Stimulated activated CD8-positive, alpha-beta memory T cell treated with anti-CD3 and anti-CD28 coated beads, Interleukin-4, amount 100 ng/mL, for 24 hours (primary cell): ENCODE measurements at places on chromosomes 6 and 20.

DNA sequence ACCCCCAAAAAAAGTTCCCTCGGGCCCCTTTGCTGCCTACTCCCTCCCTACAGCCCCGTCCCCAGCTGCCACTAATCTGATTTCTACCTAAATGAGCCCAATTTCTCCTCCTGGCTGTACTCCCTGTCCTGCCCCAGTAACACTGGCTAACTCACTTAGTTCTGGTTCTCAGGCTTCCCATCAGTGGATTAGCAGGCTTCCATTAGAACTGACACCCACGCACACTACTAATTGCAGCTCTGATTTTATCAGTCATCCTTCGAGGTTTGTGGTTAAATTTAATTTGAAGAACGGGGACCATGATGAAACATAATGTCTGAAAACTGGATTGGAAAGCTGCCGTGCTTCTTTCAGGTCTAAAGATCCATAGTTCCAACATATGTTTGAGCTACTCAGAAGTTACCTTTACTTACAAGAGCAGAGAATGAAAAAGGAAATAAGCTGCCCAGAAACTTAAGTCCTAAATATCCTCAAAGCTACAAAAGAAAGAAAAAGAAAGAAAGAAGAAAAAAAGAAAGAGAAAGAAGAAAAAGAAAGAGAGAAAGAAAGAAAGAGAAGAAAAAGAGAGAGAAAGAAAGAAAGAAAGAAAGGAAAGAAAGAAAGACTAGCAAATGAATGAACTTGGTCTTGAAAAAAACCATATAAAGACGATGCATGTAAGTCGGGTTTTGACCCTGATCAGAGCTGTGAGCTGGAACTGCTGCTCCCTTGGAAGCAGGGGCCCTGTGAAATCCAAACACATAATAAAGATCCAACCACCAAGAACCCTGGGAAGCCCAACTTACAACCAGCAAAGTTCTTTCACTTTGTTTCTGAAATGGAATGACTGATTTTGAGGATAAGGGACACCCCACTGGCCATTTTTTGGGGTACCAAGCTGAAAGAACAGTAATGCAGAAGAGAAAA, 51.7 kb downstream of the CNKSR3 start:
- DNase-seq = no peak

DNA sequence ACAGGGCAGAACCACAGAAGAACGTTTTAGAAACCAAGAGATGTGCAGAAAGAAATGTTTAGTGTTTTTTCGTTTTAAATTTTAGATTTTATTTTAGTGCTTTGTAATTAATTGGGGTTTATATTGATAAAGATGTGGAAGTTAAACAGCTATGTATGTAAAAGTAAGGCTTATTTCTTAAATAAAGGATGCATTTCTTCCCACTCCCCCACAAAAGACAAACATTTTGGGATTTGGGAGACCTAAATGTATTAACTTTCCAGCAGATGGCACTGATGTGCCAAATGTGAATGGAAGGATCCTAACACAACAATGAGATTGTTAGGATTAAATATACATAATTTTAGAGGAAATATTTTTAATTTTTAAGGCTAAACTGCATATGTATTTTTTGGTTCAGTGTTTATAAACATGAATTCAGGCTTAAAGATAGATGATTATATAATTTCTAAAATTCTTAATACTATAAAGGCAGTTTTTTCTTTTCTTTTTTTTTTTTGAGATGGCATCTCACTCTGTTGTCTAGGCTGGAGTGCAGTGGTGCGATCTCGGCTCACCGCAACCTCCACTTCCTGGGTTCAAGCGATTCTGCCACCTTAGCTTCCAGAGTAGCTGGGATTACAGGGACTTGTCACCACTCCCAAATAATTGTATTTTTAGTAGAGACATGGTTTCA, 12.0 kb downstream of the PFDN4 start:
- DNase-seq = no peak

- DNase-seq = no peak
Measured at GRCh38 chr20:61768571-61769285, 297.0 kb downstream of the TAF4 start.

DNA sequence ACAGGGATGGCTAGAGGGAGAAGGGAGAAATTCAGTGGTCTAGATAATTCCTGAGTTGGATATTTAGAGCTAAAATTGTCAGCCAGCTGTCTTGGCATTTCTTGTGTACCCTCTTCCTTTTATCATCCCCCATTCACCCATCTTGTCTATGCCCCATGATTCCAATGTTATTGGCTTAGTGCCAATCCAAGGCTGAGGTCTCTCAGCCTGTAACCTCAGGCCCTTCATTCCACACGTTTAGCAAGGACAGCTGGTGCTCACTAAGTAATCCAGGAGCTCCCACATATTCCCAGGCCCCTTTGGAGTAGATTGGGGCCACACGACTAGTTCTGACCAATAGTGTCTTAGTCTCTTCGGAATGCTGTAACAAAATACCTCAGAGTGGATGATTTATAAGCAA, 112.4 kb upstream of the ATXN1 start:
- no peak for DNase-seq

GRCh38 chr6:84675651-84676050, 88.7 kb downstream of the TBX18 start:
- no peak for DNase-seq

GRCh38 chr6:7251646-7252260, 61.2 kb downstream of the SSR1 start:
- no peak for DNase-seq

- DNase-seq = no peak
Measured at GRCh38 chr6:15522026-15522425, 140.8 kb downstream of the DTNBP1 start.

- no peak for DNase-seq
Measured at GRCh38 chr6:150349546-150349945, 19.3 kb upstream of the IYD start.

- DNase-seq = no peak
Measured at GRCh38 chr20:15100506-15101160, 763.2 kb upstream of the FLRT3 start.

GRCh38 chr6:27495386-27496135, 22.7 kb upstream of the ZNF184 start:
- peak; percentile 69 for DNase-seq
